ENCODE measurements at places on chromosomes 1 and 21.

DNA sequence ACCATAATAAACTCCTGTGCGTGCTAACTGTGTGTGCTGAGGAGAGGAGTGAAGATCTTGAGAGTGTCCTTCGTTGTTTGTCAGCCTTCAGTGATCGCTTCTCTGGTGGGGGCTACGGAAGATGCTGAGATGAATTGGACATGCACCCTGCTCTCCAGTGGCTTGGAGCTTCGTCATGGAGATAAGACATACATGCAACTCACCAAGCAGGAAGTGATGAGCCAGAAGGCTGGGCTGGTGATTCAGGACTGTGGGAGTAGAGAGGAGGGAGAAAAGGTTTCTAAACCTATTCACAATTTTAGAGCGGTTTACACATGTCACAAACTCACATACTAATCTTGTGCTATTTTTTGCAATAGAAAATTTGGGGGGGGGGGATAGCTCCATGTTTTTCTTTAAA, 128.9 kb upstream of the ADAR start:
- DNase-seq, result peak; percentile 47

DNA sequence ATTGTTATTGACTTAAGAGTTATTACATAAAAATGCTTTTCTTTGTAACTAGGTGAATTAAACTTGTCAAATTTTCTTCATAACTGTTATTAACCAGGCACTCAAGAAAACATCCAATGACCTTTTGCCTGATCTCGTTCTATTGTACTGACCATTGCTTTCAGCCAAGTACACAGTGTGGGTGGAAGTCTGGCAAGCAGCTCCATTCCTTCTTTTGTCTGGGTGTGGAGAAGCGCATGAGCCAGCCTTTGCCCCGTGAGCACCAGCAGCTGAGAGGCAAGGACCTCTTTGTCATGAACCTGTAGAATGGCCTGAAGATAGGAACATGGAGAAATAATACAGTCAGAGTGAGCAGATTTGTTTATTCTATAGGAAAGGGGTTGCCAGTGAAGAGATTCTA, 57.5 kb downstream of the IARS2 start:
- peak; percentile 35 for DNase-seq

GRCh38 chr1:154502744-154503115, 518 bp upstream of the SHE start:
- no peak for DNase-seq

DNA sequence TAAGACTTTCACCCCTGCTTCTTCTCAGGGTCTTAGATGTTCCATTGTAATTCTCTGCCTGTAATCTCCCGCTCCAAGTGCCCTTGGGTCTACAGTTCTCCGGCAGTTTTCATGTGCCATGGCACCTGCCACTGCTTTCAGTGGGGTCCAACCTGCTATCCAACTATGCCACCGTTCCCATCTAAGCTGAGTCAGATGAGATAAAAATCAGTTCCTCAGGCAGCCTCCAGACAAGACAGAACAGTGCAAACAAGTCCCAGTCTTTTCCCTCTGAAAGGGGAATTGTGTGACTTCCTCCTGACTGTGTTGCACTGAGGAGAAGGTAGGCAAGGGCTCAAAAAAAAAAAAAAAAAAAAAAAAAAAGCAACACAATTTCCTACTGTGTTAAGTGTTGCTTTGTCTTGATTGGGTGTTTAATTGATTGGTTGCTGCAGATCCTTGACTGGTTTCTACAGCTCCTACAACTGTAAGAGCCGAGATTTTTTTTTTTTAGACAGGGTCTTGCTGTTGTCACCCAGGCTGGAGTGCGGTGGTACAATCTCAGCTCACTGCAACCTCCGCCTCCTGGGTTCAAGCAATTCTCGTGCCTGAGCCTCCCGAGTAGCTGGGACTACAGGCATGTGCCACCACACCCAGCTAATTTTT, 50.7 kb downstream of the EBNA1BP2 start:
- no peak for DNase-seq

- DNase-seq, result no peak
These were observed 264.0 kb upstream of the CAMK1G start for GRCh38 chr1:209319549-209319948.

GRCh38 chr1:201361652-201362504, 15.6 kb downstream of the TNNT2 start:
- DNase-seq, result peak; percentile 21

GRCh38 chr1:29425631-29426030, 189.3 kb downstream of the PTPRU start:
- no peak for DNase-seq

DNA sequence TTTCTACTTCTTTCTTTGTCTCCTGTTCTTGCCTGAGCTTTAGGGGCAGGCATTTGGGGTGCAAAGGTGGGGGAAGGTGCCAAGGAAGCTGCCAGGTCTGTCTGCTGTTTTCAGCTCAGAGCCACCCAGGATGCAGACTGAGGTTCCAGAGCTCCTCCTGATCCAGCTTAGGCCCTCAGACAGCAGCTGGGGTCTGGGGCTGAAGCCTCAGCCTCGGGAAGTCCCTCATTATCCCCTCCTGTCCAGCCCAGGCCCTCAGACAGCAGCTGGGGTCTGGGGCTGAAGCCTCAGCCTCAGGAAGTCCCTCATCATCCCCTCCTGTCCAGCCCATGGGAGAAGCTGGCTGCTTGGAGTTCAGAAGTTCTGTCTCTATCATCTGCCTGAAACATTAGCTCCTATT, 257.7 kb upstream of the CSF3R start:
- DNase-seq, result no peak

- DNase-seq, result peak; percentile 28
These were observed 52.0 kb downstream of the ECE1 start for GRCh38 chr1:21238141-21238800.

- DNase-seq, result no peak
These were observed 38.6 kb downstream of the MEF2D start for GRCh38 chr1:156461781-156462647.

Data from astrocyte of the spinal cord (primary cell).